A549 (cell line): ENCODE measurements at places on chromosomes 13 and 19.

GRCh38 chr19:29671393-29672160, 6.3 kb downstream of the PLEKHF1 start:
- no peak for DNase-seq

- no peak for DNase-seq
Measured at GRCh38 chr13:25659091-25659795, 287.5 kb downstream of the ATP8A2 start.

GRCh38 chr13:48214519-48215121, 18.4 kb upstream of the ITM2B start:
- DNase-seq = no peak

GRCh38 chr13:107299717-107300116, 731.8 kb upstream of the ARGLU1 start:
- no peak for DNase-seq

DNA sequence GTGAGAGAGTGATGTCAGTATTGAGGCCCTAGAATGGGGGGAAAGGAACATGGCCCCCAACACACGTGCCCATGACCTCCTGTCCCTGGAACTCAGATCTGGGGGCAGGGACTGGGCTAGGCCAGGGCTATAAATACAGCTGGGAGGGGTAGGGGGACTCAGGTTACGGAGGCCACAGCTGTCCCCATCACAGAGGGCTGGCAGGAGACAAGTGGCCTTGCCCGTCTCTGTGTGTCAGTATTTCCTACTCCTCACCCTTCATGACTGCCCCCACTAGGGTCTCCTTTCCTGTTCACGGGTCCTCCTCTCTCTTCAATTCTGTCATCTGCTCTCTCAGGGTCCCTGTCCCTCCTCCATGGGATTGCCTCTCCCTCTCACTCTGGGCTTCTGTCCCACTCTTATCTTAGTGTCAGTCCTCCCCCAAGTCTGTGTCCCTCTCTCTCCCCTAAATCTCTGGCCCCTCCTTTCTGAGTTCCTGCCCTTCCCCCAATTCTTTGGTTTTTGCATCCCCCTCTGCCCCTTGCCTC, 687 bp upstream of the HRC start:
- DNase-seq = no peak

- no peak for DNase-seq
Measured at GRCh38 chr13:94427313-94427953, 52.0 kb downstream of the DCT start.

DNA sequence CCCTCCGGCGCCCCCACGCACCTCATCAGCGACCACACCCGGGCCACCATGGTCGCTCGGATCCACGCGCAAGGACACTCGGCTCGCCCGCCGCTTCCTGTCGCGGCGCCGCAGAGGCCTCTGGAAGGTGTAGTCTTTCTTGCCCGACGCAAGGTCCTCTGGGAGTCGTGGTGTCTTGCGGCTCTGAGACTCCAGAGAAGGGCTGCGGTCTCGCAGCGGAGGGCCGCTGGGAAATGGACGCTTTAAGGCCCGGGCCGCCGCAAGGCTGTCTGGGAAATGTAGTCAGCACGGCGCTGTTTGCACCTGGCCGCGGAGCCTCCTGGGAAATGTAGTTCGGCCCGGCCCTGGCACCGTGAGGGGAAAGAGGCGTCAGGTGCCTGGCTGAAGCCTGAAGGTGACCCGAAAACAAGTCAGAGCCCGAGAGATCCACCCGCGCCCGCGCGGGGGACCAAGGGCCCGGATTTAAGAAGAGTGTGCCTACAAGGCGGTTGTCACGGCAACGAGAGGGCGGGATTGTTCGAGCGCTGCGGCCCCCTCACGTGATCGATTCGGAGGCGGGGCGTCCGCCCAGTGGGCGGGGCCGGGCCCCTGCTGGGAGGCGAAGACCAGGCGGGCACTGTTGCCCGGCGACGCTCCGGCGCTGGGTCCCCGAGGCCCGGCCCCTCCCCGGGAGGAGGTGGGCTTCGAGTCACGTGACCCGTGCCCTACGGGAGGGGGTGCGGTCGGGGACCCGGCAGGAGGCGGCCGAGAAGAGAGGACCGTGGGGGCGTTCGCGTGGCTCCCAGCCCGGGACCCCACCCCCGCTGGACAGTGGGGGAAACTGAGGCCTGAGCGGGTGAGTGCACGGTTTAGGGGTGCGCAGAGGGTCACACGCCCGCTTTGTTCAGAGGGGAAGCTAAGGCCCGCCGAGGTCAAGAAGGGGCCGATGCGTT, at the start of the genes HSD11B1L and MICOS13:
HSD11B1L (plus strand) TSS at position 591 of the 932 bp plus-strand sequence. CDS start 3,806 bp downstream, outside the sequence.
MICOS13 (minus strand) TSS at position 80 of the 932 bp plus-strand sequence; CDS start at position 50, 30 bp downstream.
- DNase-seq = peak; percentile 87
